ENCODE measurements at places on chromosomes 16 and 17.

DNA sequence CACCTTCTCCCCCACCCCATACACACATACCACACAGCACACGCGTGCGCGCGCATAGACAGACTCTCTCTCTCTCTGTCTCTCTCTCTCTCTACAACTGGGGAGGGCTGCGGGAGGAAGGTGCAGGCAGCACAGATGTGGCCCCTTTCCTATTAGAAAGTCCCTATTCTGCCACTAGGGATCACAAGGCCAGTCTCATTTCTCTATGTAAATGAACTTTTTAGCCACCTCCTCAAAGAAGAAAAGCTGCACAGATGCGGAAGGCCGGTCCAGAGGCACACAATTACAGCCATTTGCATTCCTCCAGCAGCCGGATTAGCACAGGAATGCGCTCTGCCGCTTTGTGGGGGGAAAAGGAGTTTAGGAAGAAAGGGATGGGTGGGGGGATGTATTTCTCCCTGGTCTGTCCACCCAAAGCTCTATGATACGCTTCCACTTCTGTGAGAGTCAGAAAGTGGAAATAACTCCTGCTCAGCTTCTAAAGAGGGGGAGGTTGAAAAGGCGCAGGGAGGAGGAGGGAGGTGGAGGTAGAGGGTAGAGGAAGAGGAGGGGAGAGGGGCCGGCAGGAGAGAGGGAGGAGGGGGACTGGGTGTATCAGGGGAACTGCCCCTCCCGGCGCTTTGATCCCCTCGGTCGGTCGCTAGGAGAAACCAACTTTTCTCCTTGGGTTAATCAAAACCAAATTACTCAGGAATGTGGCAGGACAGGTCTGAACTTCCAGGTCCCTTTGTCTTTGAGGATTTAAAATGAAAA is 11.7 kb downstream of the ZFHX3 start:
- no peak for DNase-seq

DNA sequence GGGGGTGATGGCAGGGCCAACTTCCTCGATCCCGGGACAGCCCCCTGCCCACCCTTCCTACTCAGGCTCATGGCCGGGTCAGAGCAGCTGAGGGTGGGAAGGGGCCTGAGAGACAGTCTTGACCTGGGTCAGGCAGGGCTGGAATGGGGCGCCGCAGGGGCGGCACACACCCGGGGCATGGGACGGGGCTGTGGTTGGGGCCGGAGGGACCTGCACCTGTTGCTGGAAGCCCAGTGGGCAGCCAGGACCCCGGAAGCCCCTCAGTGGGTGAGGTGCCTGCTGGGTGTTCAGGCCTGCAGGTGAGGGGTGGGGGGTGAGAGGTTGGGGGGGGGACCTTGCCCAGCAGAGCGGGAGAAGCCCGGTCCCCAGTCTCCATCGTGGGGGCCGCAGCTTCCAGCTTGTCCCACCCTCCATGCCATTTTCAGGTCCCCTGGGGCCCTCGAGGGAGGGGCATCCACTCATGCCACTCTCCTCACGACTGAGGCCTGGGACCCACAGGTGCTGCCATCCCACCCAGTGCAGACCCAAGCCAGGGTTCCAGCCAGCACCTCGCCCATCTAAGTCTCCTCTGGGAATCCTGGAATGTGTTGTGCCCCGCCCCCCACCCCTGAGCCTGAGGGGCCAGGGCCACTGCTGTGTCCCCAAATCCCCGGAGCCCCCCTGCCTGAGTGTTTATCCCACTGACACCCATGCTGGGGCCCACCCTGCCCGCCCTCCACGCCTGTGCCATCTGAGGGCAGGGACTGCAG is 43.4 kb upstream of the ACSF3 start:
- no peak for DNase-seq

DNA sequence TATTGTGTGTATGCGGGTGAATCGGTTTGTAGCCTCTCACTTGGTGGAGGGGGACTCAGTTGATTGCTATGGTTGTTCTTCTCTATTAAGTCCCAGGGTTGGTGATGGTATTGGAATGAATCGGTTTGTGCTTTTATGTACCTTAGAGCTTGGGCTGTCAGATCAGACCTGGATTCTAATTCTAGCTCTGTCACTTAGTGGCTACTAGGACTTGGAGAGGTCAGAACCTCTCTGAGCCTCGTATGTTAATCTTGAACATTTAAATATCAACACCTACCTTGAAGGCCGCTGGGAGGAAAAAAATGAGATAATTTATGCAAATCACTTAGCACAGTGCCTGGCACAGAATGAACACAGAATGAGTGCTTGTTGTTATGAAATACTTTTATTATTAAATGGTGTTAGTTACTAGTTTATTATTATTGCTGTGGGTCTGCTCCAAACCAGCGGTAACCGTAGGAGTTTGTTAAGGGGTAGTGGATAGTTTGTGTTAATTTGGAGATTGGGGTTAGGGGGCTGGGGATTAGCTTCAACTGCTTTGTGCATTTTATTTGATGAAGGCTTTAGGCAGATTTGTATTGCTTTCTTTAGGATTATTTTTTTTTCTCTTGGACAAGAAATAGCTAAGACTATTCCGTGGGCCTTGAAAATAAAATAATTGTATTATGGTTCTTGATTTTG is 3.5 kb downstream of the KDM6B start:
- no peak for DNase-seq

DNA sequence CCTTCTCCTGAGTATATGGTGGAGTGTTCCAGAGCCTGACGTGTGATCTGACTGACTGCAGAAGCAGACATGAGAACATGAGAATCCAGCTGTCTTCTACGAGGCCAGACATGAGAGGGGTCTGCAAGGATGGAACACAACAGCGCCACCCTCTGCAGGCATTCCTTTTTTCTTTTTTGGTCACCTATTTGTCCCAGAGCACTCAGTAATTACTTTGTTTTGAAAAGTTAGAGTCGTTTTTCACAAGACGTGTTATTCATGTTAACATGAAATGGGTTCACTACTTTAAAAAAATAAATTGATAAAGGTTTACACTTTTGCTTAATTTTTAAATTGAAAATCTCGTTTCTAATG is 43.8 kb upstream of the ATP2A3 start:
- DNase-seq: no peak

- DNase-seq: no peak
Measured at GRCh38 chr16:87295259-87295658, 21.9 kb downstream of the C16orf95 start.

GRCh38 chr16:67546761-67547422 is 15.4 kb upstream of the CTCF start:
- DNase-seq: no peak

DNA sequence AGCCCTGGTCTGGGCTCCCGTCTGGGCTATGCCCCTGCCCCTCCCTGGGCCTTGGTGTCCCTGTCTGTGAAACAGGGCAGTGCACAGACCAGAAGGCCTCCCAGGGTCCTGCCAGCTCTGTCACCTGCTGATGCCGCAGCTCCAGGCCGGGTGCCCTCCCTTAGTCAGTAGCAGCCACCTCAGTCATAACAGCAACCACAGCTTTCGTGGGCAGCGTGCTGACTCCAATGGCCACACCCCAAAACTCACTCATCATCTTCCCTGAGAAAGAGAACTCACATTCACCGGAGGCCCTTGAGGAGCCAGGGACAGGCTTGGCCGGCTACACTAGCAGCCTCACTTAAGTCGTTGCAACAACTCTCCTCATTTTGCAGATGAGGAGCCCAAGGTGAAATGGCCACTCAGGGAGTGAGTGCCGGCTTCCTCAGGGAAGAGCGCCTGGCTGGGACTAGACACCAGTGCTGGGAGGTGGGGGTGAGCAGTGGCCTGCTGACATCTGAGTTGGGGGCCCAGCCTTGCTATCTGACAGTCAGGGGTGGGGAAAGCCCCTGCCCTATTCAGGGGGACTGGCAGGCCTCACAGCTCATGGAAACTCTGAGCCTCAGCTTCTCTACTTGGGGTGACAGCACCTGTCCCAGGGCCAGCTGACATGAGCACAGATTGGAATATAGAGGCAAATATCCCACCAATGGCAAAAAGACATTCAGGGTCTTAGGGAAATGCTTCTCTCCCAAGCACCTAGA is 22.6 kb downstream of the SLC5A10 start:
- no peak for DNase-seq

DNA sequence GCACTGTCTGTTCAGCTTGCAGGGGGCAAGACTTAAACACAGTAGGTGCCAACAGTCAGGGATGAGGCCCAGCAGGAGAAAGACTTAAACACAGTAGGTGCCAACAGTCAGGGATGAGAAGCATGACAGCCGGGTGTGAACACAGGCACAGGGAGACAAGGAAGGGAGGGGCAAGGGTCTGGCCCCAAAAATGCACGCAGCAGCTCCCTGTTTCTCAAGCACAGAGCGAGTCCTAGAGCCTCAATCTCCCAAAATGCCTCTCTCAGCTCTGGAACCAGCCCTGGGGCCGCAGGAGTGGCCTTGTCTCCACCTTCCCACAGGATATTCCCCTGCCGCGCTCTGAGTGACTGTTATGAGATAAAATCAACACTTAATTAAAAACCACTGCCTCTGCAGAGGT is 66.4 kb downstream of the DYNLRB2 start:
- DNase-seq: no peak

DNA sequence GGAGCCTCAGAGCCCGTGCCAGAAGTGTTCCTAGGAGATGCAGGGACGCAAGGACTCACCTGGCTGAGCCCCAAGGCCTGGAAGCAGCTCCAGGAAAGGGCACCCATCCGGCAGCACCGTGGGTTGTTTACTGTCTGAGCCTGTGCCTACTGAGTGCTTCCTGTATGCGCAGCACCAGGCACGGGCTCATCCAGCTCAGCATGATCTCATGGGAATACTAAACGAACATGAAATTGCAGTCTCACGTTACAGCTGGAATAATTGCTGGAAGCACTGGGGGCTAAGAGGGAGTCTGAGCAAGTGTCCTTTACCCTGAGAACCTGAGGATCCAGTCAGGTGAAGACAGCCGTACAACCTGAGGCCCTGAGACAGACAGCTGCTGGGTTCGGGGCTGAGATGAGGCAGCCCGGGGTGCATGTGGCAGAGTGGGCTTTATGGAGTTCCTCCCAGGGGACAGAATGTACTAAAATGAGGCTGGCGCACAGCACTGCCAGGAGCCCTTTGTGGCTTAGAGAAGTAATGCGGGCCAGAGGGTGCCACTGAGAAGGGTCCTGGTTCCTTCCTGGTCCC is 5.4 kb downstream of the CTRL start:
- no peak for DNase-seq

DNA sequence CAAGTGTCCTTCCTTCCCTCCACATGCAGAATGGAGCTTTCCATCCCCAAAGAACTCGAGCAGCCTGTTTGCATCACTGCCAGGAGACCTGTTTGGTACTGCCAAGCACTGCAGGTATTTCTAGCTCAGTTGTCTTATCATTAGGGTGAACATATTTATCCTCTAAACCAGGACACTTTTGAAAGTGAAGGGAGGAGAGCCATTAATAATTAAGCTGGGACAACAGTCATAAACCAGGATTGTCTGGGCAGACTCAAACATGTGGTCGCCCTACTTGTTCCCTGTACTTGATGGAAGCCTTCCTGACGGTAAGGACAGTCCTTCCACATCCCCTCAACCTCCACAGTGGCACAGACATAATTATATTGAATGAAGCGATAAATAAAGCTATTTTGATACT is 67.4 kb downstream of the PRKCA start:
- DNase-seq: no peak

DNA sequence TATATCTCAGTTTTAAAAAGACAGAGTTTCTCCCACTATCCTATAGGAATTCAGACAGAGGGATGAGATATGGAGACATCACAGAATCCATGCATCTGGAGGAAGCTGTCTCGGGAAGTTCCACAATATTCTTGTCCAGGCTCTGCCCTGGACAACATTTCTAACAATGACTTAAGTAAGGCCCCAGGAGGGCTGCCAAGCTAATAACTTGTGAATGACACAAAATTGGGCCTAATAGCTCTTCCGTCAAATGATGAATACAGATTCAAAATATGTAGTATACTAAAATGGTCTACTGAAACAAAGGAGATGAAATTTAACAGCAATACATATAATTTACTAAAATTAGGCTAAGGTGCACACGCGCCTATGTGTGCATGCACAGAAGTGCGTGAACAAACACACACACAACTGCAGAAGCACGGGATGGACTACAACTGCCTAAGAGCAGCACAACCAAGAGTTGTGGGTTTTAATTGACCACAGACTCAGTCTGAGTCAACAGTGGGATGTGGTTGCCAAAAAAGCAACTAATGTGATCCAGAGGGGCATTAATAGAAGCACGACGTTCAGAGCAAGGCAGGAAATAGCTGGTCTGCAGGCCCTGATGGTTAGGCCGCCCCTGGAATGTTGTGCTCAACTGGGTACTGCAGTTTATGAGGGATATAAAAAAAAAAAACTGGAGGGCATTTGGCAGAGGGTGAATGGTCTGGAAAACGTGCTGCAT is 26.3 kb upstream of the HS3ST2 start:
- no peak for DNase-seq

- DNase-seq: no peak
Measured at GRCh38 chr16:27841061-27841801, 222.3 kb downstream of the GSG1L start.

DNA sequence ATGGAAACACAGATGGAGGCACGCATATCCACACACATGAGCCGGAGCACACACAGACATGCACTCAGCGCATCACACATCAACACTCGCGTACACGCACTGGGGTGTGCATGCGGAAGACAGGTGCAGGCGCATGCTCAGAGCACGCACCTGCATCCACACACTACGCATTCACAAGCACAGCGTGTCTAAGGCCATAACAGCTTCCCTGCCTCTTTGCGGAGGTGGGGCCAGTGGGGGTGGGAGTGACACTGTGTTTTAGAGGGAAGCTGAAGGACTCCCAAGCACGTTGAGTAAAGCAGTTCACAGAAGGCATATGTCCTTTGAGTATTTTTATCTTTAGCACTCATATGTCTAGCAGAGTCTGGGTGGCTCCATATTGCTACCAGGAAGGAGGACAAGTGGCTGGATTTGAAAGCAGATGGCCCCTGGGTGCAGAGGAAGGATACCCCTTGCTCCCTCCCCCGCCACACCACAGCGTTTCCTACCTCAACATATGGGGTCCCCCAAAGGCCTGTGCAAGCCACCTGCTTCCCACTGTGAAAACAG is 68.6 kb upstream of the TOB1 start:
- DNase-seq: no peak

DNA sequence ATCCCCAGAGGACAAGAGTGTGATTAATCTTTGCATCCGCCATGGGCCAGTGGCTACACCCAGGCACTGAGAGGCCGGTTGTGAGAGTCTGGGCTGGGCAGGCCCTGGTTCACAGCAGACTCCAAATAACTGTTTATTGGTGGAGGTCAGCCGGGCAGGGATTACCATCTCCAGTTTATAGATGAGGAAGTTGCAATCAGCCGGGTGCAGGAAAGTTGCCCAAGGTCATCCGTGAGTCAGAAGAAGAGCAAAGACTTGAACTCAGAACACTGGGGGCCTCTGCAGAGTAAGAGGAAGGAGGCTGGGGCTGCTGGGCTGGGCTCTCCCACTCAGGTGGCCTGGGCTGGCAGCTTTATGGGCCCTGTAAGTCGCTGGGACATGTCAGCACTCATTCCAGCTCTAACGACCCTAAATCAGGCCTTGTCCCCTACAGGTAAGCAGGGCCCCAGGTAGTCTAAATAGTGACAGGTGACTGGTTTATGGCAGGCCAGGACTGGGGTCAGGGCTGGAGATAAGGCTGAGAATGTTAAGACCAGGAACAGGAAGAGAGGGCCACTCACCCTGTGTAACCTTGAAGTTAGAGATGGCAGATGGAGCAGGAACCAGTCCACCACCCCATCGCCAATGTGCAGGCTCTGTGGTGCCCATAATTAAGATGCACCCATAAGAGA is 2.1 kb upstream of the CA4 start:
- DNase-seq: no peak

- DNase-seq: no peak
Measured at GRCh38 chr17:50059759-50060273, 3.9 kb downstream of the ITGA3 start.

All from left renal pelvis (tissue), 4 donors.